ENCODE measurements at places on chromosomes 12 and 14.

DNA sequence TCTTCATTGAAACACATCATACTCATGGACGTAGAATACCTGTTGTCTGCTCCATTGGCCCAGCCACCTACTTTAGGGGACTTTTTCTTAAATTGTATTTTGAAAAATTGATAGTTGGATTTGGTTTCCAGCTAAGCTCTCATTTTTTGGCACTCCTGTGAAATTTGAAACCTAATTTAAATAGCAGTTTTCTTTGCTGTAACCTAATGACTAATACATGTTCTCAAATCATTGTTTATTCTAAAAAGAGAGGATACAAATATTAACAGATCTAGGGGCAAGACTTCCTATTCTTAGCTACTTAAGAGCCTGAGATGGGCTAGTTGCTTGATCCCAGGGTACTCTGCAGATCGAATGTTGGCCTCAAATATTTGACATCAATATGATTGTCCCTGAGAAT, 78.9 kb downstream of the PLEKHA5 start:
- no peak for DNase-seq

GRCh38 chr12:67690656-67691055, 42.1 kb downstream of the DYRK2 start:
- no peak for DNase-seq

- peak; percentile 37 for DNase-seq
These were observed 60.3 kb downstream of the KLRG1 start for GRCh38 chr12:9049520-9050133.

GRCh38 chr12:103677341-103677740, 90.3 kb downstream of the STAB2 start:
- no peak for DNase-seq

GRCh38 chr12:69179786-69180185, 59.6 kb upstream of the CPSF6 start:
- DNase-seq, result no peak

GRCh38 chr12:65170209-65170881, 962 bp downstream of the LEMD3 start:
- peak; percentile 83 for DNase-seq

GRCh38 chr12:67919406-67919805, 69.8 kb upstream of the IFNG-AS1 start:
- no peak for DNase-seq

- no peak for DNase-seq
These were observed 186.5 kb downstream of the PHETA1 start for GRCh38 chr12:111182382-111182781.

DNA sequence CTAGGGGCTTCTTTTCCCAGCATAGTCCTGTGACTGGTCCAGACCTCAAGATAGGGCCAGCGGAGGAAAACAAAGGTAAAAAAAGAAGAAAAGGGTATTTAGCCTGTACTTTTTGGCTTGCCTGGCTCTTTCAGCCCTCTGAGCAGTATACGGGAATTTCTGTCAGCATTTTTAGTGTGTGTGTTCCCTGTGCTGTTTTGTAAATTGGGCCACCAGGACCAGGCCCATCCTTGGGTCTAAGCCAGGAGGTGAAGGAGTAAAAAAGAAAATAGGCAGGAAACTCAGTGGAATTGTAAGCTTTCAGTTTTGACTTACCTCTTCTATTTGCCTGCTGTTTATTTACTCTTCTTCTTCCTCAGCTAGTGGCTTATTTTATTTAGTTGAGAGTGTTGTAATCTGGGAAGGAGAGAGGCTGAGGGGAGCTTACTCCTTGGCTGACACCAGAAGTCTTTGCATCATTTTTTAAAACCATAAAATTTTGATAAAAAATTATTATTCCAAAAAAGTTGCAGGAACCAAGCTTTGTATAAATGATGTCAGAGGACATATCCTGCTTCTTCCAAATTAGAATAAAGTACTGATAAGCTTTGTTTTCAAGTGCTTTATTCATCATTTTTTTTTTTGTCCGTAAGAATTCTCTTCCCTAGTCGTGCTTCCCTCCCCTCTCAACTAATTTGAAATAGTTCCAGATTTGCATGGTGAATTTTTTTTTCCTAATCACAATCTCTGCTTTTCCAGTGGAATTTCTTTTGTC, 63.7 kb downstream of the DIP2B start:
- no peak for DNase-seq

- DNase-seq, result no peak
These were observed 53.6 kb downstream of the SLC25A47 start for GRCh38 chr14:100376751-100377171.

All from activated CD4-positive, alpha-beta T cell treated with anti-CD3 and anti-CD28 coated beads for 36 hours (primary cell).